ENCODE measurements at places on chromosomes 2 and 18. TPM values are rescaled to one million over a fixed set of nuclear protein-coding genes. Genes with fewer than 3 reads are reported as not detected.

Gene STPG4
- total RNA-seq, result 0.10 TPM

Gene SERPINB4
- total RNA-seq, result not detected

Gene ARL4C
- total RNA-seq, result 92.1 TPM

Gene CRYGD
- not detected for total RNA-seq

Gene G6PC2
- not detected for total RNA-seq

Gene MC5R
- total RNA-seq, result not detected

Gene ZNF514
- 6.0 TPM for total RNA-seq

Gene RTP5
- total RNA-seq, result not detected

Gene SIGLEC15
- total RNA-seq, result not detected

Gene HS6ST1
- 14.4 TPM for total RNA-seq

Gene SPEG
- 5.2 TPM for total RNA-seq

Gene MDH1B
- total RNA-seq, result 1.2 TPM

Gene AGXT
- not detected for total RNA-seq

Gene GKN2
- 3.5 TPM for total RNA-seq

Gene PSD4
- total RNA-seq, result 12.1 TPM

Measured in A549 treated with RU486 at 1 μM for 4 hours (cell line).